Posterior cingulate gyrus (tissue), 11 donors: ENCODE measurements at places on chromosomes 3 and 15.

GRCh38 chr3:195195321-195196209 lies 75.4 kb downstream of the XXYLT1 start:
- peak; percentile 46 for DNase-seq

GRCh38 chr3:77446084-77446483 lies 406.2 kb downstream of the ROBO2 start:
- no peak for DNase-seq

- DNase-seq = no peak
Measured at GRCh38 chr3:16254916-16255315, 9.8 kb downstream of the DPH3 start.

GRCh38 chr3:188776447-188776846 lies 395.3 kb upstream of the TPRG1 start:
- DNase-seq = no peak

GRCh38 chr3:189507856-189508255 lies 123.3 kb upstream of the TP63 start:
- DNase-seq = no peak

- DNase-seq = no peak
Measured at GRCh38 chr15:86384186-86384585, 304.5 kb downstream of the AGBL1 start.

GRCh38 chr3:30245858-30246622 lies 360.4 kb upstream of the TGFBR2 start:
- DNase-seq = no peak

GRCh38 chr15:58441376-58442070 lies 9.7 kb downstream of the LIPC start:
- DNase-seq = no peak

- no peak for DNase-seq
Measured at GRCh38 chr3:56086355-56086754, 381.9 kb downstream of the ERC2 start.

GRCh38 chr3:190008432-190008831 lies 112.3 kb downstream of the P3H2 start:
- no peak for DNase-seq

DNA sequence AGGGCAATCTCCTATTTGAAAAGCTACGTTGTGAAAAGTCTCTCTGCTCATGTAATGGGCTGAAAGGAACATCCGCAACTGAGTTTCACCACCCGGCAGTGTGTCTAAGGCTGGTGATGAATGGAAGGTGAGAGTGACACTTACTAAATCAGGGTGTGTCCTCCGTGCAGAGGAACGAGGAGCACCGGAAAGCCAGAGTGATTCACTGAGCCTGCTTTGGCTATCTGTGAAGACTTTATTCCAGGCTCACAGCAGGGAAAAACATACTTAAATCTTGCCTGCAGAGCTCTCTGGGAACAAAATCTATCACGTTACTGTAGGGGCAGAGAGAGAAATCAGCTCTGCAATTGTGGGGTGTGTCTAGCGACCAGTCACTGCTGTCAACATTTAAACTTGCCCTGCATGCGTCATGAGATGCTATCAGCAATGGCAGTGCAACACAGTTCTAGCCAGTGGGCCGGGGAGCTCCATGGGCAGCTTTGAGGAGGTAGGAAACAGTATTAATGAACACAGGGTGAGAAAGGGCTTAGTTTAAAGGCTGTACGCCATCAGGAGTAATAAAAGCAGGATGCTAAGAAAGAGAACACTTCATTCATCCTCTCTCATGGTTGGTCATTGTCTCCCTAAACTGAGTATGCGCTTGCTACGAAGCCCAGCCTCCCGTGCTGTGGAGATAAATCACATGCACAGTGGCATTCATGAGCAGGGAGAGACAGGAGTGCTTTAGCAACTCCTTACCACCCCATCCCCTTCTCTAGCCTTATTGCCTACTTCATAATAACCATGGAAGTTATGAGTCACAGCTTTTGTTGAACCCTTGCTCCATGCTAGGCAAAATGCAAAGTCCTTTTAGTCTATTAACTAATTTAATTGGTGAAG lies 542.7 kb upstream of the ADAMTS9 start:
- DNase-seq = no peak

DNA sequence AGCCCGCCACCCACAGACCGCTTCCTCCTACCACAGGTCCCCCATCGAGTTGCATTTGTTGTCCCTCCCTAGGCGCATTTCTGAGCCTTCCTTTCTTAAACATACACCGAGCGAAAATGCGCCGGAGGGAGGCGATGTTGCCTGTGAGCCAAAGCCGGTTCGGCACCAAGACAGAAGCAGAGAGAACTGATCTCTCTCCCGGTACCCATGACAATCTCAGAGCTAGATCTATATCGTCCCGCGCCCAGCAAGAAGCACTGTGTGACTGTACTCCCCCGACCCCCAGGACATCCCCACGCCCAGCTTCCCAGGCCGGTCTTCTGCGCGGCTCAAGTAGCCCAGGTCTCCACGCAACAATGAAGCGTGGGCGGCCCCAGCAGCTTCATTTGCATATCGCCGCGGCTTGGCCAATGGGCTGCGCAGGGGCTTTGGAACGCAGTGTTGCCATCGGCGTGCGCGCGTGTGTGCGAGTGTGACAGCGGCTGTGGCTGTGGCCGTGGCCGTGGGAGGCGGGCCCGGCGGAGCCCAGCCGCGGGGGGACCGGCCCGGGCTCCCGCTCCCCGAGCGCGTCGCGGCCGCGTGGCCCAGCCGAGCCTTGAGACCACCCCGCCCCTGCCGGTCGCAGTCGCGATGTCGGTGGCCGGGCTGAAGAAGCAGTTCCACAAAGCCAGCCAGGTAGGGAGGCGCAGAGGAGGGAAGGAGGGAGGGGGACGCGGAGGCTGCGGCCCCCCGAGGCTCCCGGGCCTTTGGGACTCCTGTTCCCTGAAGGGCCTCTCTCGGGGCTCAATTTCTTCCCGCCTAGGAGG lies at the start of gene SH3GL3:
TSS of gene SH3GL3 (plus strand) at position 438 of the 806 bp plus-strand sequence. CDS start at position 631, 193 bp downstream.
- peak; percentile 98 for DNase-seq

DNA sequence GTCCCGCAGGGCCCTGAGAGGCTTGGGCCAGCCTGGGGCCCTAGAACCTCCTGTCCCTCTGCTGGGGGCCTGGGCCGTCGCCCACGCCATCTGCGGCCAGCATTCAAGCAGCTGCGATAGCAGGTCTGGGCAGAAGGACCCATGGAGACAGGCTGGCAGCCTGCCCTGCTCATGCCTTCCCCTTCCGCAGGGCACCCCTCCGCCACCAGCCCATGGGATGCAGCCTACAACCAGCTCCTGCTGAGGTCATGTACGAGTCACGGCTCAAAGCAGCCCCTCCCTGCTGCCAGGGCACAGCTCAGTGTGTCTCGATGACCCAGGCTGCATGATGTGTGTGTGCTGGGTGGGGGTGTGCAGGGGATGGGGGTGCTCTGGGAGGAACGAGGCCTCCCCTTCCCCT lies 27.8 kb downstream of the DUSP7 start:
- peak; percentile 63 for DNase-seq

GRCh38 chr3:50913260-50913659 lies 238.5 kb downstream of the DOCK3 start:
- no peak for DNase-seq

GRCh38 chr15:63436872-63437375 lies 55.3 kb upstream of the CA12 start:
- peak; percentile 73 for DNase-seq

- DNase-seq = no peak
Measured at GRCh38 chr3:125190786-125191185, 21.8 kb downstream of the SLC12A8 start.

- DNase-seq = no peak
Measured at GRCh38 chr15:76333720-76334437, 2.7 kb upstream of the ISL2 start.

DNA sequence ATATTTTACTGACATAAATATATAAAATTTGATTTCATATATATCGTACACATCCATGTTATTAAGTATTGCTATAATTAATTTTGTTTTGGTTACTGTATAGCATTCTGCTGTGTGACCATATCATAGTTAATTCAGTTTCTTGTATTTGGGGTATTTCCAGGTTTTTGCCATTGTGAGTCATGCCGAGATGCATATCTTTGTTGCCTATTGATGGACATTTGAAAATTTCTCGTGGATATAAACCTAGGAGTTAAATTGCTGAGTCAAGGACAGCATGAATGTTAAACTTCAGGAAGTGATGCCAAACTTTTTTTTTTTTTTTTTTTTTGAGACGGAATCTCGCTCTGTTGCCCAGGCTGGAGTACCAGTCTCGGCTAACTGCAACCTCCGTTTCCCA lies 33.7 kb upstream of the GPR171 start:
- DNase-seq = no peak

- peak; percentile 14 for DNase-seq
Measured at GRCh38 chr15:67543348-67543718, 830 bp downstream of the MAP2K5 start.

GRCh38 chr3:46665763-46666452 lies 27.6 kb downstream of the ALS2CL start:
- peak; percentile 55 for DNase-seq

DNA sequence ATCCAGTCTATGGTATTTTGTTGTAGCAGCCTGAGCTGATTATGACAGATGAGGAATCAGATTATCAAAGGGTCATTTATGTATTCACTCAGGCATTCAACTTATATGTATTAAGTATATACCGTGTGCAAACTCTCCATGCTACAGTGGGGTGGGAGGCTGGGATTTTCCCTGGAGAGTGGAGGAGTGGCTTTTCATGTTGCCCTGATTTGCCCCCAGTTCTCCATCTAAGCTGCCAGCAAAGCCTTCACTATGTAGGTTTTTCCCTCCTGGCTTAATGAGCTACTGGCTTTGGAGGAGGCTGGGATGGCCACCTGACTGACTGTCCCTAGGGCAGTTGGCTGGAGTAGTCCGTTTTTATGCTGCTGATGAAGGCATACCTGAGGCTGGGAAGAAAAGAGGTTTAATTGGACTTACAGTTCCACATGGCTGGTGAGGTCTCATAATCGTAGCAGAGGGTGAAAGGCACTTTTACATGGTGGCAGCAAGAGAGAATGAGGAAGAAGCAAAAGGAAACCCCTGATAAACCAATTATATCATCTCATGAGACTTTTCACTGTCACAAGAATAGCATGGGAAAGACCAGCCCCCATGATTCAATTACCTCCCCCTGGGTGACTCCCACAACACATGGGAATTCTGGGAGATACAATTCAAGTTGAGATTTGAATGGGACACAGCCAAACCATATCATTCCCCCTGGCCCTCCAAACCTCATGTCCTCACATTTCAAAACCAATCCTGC lies 253.9 kb downstream of the RPLP1 start:
- DNase-seq = no peak

DNA sequence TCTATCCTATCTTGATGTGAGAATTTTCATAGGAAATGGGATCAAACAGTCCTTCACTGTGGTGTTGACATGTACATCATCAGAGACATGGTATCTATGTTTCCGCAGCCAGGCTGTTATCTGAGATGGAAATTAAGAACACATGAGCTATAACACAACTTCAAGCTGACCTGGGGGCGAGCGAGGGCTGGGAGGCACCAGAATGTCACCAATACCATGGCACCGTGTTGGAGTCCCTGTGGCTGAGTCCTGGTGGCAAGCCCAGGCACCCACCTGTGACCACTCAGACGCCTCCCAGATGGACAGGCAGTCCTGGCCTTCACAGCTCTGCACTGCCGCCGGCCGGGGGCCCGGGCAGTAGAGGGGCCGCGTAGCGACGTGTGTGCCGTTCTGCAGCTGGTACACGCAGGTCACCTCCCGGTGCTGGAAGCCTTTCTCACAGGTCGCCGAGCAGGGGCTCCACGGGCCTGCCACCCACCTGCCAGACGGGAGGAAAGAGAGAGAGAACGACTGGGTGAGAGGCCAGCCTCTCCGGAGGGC lies 263.9 kb upstream of the LYSMD4 start:
- DNase-seq = no peak

- DNase-seq = no peak
Measured at GRCh38 chr3:120153294-120153693, 59.0 kb upstream of the GSK3B start.

DNA sequence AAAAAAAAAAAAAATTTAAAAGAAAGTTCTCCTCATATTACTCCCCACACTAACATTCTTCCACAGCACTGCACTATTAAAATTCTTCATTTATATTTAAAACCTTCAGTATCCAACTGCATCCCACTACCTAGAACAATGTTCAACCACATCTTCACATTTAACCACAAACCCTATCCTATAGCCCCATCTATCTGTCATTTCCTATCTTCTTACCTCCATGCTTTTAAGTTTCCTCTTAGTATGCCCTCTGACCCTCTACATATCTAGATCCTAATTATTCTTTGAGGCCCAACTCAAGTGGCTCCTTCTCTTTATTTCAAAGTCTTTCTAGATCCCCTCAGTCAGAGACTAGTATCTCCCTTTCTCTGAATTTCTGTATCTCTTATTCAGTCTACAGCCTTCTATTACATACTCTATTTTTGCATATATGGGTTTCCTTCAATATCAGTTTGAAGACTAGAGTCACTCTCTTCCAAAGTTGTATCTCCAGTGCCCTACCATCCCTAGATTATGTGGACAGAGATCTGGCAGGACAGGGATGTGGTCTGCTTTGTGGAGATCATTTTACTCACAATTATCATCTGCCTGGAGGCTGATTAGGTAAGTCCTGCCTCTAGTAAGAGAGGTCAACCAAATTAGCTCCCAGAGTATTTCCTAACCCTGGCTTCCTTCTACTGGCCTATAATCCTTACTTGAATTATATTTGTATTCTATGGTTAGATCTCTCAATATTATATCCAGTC lies 1.4 kb downstream of the CIAO2A start:
- DNase-seq = no peak

DNA sequence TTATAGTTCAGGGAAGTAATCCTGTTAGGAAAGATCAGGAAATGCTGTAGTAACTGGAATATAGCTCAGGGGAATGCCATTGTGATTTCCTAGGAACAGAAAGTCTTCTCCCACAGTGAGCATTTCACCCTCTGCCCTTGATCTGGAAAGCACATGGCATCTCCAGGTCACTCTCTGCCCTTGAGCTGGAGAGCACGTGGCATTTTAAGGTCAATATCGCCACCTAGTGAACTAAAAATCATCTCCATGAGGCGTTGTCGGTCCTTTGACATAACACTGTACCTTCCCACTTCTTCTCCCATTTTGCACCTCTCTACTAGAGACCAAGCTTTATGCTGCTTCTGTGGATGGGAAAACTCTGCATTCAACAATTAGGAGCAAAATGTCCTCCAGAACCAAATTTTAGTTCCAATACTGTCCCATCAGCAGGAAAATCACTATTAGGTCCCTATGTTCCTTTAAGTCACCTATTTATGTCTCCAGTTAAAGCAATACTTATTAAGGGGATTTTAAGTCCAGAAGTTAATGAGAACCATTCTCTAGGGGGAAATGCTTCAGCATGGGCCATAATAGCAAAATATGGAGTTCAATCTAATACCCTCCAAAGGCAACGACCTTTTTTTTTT lies 54.7 kb upstream of the GK5 start:
- DNase-seq = no peak

- DNase-seq = no peak
Measured at GRCh38 chr3:57803647-57804081, 47.6 kb downstream of the SLMAP start.

GRCh38 chr3:64908251-64908685 lies 220.5 kb upstream of the ADAMTS9 start:
- DNase-seq = no peak

GRCh38 chr3:61894988-61895935 lies 333.9 kb downstream of the PTPRG start:
- DNase-seq = no peak
